ENCODE measurements at places on chromosomes 2 and 18. TPM values are rescaled to one million over a fixed set of nuclear protein-coding genes. Genes with fewer than 3 reads are reported as not detected.

The CXCR4 gene
- total RNA-seq = 150 TPM

The DUSP2 gene
- 2.6 TPM for total RNA-seq

The PLEK gene
- 18.4 TPM for total RNA-seq

The ARHGAP28 gene
- 11.5 TPM for total RNA-seq

The PTH2R gene
- 0.80 TPM for total RNA-seq

The VWC2L gene
- not detected for total RNA-seq

The UGT1A8 gene
- not detected for total RNA-seq

GRCh38 chr2:161703863-161704262 is 79.6 kb downstream of the SLC4A10 start:
- no peaks in the 10 kb centered on the region for H3K36me3 ChIP-seq
- H3K4me3 ChIP-seq = no peak overlapping the region
- no peak overlapping the region for H3K27ac ChIP-seq
- no peaks in the 10 kb centered on the region for H3K4me1 ChIP-seq
- no peaks in the 10 kb centered on the region for H3K27me3 ChIP-seq
- no peak for DNase-seq

GRCh38 chr18:39693359-39693758 is 2127.8 kb upstream of the CELF4 start:
- H3K27me3 ChIP-seq = no peaks in the 10 kb centered on the region
- H3K4me3 ChIP-seq = no peak overlapping the region
- H3K27ac ChIP-seq = no peak overlapping the region
- H3K4me1 ChIP-seq = no peaks in the 10 kb centered on the region
- no peak for DNase-seq

DNA sequence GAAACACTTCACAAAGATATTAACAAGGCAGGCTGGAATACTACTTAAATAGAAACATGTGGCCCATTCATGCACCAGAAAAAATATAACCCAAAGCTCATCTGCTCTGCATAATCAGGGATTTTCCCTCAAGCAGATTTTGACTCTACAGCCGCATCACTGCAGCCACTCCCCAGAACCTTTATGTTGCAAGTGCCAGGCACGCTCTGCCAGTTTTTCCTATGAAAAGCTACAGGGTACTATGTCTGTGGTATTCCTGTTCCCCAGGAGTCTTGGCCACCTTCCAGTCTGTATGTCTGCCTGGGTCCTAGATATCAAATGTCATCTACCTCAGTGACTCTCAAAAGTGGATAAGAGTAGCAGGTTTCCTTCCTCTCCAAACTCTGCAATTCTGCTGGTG is 3.8 kb downstream of the COA5 start:
- H3K27me3 ChIP-seq = no peaks in the 10 kb centered on the region
- H3K27ac ChIP-seq = no peak overlapping the region
- peaks cover 12% of the 10 kb centered on the region for H3K4me1 ChIP-seq
- no peak overlapping the region for H3K4me3 ChIP-seq

DNA sequence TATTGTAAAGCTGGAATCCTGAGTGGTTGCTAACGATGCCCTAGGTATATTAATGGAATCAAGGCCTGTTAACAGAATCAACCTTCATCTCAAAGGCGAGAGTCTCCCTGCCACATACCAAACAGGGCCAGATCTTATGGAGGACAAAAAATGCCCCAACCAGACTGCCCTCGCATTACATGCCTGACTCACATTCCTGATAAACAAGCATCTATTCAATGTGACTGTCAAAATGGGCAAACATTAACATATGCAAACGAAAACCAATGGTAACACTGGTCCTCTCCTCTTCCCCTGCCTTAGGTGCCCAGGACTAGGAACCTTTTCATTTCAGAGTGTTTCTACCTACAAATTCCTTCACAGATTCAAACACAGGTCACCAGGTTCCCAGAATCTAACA is 83.4 kb downstream of the COL6A3 start:
- no peak overlapping the region for H3K27ac ChIP-seq
- no peak for DNase-seq
- H3K36me3 ChIP-seq = no peaks in the 10 kb centered on the region

- no peak for DNase-seq
- no peak overlapping the region for H3K4me3 ChIP-seq
- H3K27me3 ChIP-seq = peaks cover 8% of the 10 kb centered on the region
- no peak overlapping the region for H3K27ac ChIP-seq
- no peaks in the 10 kb centered on the region for H3K36me3 ChIP-seq
These were observed 2.2 kb downstream of the RTP5 start for GRCh38 chr2:241871538-241872312.

DNA sequence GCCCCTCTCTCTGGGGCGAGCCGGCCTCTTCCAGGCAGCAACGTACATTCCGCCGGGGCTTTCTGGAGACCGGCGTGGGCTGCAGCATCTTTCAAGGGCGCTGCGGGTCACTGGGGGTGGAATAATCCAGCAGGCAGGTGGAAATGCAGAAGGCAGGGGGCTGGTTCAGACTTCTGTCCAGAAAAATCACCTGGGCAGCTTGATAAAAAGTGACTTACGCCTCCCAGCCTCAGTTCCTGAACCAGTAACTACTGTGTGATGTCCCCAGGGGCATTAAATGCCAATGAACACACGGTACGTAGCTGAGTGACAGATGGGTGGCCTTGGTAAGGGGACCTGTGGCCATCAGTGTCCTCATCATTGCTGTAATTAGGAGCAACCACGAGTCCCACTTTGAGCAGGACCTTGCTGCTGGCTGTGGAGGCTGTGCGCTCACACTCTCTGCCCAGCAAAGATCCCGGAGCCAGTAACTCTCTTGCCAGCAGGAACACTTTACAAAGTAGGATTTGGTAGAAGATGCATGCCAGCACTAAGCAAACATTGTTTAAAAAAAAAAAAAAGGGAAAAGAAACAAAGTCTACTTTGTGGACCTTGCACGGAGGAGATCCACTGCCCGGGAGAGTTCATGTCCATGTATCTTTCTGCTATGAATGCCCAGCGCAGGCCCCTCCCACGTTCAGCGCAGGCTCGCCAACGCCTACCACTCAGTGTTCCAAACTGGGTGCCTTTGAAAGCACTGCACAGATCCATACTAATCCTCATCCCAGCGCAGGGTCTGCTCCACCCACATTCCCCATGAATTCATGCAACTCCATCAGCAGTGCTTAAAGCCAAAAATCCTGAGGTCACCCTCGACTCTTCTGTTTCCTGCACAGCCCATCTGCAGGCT is 177.3 kb downstream of the HDAC4 start:
- H3K4me3 ChIP-seq = no peak overlapping the region
- no peak for DNase-seq
- no peaks in the 10 kb centered on the region for H3K36me3 ChIP-seq
- H3K27me3 ChIP-seq = no peaks in the 10 kb centered on the region

- DNase-seq = no peak
- H3K27me3 ChIP-seq = no peaks in the 10 kb centered on the region
- no peak overlapping the region for H3K4me3 ChIP-seq
- H3K27ac ChIP-seq = no peak overlapping the region
- no peaks in the 10 kb centered on the region for H3K36me3 ChIP-seq
These were observed 9.6 kb upstream of the B3GNT2 start for GRCh38 chr2:62186156-62186905.

DNA sequence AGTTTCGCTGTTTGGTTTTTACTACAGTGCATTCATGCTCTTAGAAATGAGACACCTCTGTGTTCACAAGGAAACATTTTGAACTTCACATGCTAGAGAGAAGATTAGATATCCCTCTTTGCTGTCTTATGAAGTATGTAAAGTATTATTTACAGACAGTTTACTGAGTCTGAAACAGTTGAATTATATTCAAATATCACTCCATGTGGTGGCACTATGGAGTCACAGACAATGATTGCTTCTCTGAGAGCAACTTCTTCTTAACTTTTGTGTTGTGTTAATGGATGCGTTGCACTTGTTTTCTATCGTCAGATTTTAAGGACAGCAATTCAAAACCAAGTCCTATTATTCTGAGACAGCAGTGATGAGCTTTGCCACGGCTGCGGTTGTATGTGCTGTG is 823.6 kb downstream of the GALR1 start:
- no peak for DNase-seq
- no peaks in the 10 kb centered on the region for H3K4me1 ChIP-seq
- no peak overlapping the region for H3K4me3 ChIP-seq
- H3K27ac ChIP-seq = no peak overlapping the region

GRCh38 chr18:68725346-68725745 is 10.4 kb upstream of the TMX3 start:
- H3K36me3 ChIP-seq = no peaks in the 10 kb centered on the region
- no peak overlapping the region for H3K27ac ChIP-seq
- H3K4me3 ChIP-seq = no peak overlapping the region

- no peak overlapping the region for H3K27ac ChIP-seq
- no peak for DNase-seq
- H3K27me3 ChIP-seq = no peaks in the 10 kb centered on the region
- no peaks in the 10 kb centered on the region for H3K36me3 ChIP-seq
These were observed 64.5 kb downstream of the ADI1 start for GRCh38 chr2:3454802-3455201.

- H3K27ac ChIP-seq = no peak overlapping the region
- DNase-seq = no peak
- H3K4me3 ChIP-seq = no peak overlapping the region
- no peaks in the 10 kb centered on the region for H3K27me3 ChIP-seq
- peaks cover 97% of the 10 kb centered on the region for H3K4me1 ChIP-seq
These were observed 84.3 kb downstream of the TNS1 start for GRCh38 chr2:217918308-217919024.

GRCh38 chr2:30772021-30772705 is 35.1 kb downstream of the CAPN13 start:
- H3K4me3 ChIP-seq = no peak overlapping the region
- H3K27ac ChIP-seq = no peak overlapping the region
- H3K27me3 ChIP-seq = no peaks in the 10 kb centered on the region
- H3K36me3 ChIP-seq = no peaks in the 10 kb centered on the region
- no peaks in the 10 kb centered on the region for H3K4me1 ChIP-seq
- peak; percentile 1 for DNase-seq

DNA sequence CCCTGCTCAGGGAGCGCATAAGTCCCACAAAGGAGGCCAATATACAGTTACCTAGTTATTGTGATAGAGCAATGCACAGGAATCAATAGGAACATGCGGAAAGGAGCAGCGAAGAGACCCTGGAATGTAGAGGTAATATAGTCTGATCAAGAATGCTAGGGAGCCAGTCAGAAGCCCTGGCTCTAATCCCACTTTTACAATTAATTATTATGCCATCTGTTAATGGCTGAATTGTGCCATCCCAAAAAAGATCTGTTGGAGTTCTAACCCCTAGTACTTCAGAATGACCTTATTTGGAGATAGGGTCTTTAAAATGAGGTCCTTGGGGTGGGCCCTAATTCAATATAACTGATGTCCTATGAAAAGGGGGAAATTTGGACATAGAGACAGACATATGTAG is 7.7 kb upstream of the SPATS2L start:
- H3K4me1 ChIP-seq = no peaks in the 10 kb centered on the region
- H3K36me3 ChIP-seq = no peaks in the 10 kb centered on the region
- H3K27ac ChIP-seq = no peak overlapping the region
- no peak for DNase-seq
- no peaks in the 10 kb centered on the region for H3K27me3 ChIP-seq

DNA sequence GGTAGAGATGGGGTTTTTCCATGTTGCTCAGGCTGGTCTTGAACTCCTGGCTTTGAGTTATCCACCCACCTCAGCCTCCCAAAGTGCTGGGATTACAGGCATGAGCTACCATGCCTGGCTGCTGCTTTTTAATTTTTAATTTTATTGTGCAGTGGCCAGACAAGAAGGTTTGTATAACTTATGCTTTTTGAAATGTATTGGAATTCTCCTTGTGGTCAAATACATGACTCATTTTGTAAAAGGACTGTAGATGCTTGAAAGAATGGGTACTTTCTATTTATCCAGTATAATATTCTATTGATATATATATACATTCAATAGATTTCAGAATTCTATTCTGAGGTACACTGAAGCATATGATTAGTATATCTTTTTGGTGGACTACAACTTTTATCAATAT is 82.6 kb upstream of the ST3GAL5 start:
- H3K27ac ChIP-seq = no peak overlapping the region
- no peaks in the 10 kb centered on the region for H3K36me3 ChIP-seq
- H3K4me1 ChIP-seq = no peaks in the 10 kb centered on the region
- DNase-seq = no peak

GRCh38 chr2:151280271-151280670 is 9.2 kb downstream of the NMI start:
- H3K27ac ChIP-seq = no peak overlapping the region
- H3K4me3 ChIP-seq = no peak overlapping the region
- no peaks in the 10 kb centered on the region for H3K27me3 ChIP-seq
- no peaks in the 10 kb centered on the region for H3K4me1 ChIP-seq

DNA sequence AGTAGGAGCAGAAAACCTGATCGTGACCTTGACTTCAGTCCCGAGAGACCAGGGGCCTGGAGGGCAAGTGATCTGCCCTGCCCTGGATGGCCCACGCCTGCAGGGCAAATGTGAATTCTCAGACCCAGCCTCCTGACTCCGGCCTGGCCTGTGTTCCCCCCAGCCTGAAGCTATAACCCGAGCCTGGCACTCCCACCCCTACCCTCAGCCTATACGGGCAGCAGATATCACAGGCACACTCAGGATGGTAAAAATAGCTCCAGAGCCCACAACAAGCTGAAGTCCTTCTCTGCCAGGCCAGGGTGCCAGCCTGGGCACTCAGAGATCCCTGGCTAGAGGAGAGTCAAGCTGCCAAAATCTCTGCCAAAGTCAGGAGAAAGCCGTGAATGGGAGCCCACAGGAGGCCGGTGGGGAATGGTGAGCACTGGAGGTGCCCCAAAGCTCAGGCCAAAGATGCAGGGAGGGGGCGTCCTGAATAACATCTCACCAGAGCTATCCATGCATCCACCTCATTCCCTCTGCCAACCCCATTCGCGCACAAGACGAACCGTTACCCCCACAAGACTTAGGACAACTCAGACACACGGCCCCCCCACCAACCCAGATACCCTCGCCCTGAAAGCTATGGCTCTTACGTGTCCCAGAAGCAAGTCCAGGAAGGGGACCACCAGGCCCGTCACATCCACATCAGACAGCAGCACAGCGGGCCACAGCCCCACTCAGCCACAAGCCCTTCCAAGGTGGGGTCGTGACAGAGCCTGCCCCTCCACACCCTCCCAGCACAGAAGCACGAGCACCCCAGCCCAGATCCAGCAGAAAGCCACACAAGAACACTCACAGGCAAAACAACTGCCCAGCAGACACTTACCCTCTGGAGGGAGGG is 144.9 kb downstream of the TNS1 start:
- no peaks in the 10 kb centered on the region for H3K36me3 ChIP-seq
- H3K27ac ChIP-seq = peak overlapping the region; percentile 78
- H3K4me1 ChIP-seq = peaks cover 21% of the 10 kb centered on the region
- no peak for DNase-seq
- H3K27me3 ChIP-seq = no peaks in the 10 kb centered on the region
- no peak overlapping the region for H3K4me3 ChIP-seq

GRCh38 chr2:80117401-80117800 is 187.2 kb downstream of the LRRTM1 start:
- H3K4me3 ChIP-seq = no peak overlapping the region
- no peaks in the 10 kb centered on the region for H3K27me3 ChIP-seq
- DNase-seq = no peak
- no peaks in the 10 kb centered on the region for H3K36me3 ChIP-seq

DNA sequence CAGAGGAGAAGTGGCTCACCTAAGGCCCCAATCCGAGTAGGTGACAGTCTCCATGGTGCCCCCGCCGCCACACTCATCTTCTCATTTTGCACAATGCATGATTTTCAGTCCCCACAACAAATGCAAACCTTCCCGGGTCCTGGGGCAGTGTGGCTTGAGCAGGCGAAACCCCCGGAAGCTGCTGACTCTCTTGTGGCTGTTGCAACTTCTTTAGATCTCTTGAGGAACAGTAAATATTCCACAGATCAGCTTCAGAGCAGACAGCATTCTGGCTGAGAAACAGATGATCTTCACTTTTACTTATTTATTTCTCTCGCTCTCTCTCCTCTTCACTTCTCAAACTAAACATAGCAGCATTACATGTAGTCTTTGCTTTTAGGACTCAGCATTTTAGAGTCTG is 51.9 kb downstream of the ASAP2 start:
- H3K27me3 ChIP-seq = no peaks in the 10 kb centered on the region
- peak overlapping the region; percentile 41 for H3K27ac ChIP-seq
- H3K4me3 ChIP-seq = no peak overlapping the region
- no peak for DNase-seq
- peaks cover 54% of the 10 kb centered on the region for H3K4me1 ChIP-seq
- H3K36me3 ChIP-seq = no peaks in the 10 kb centered on the region
